ENCODE measurements at places on chromosomes 5 and 9.

- DNase-seq: no peak
Measured at GRCh38 chr9:112322701-112323377, 10.6 kb downstream of the PTBP3 start.

DNA sequence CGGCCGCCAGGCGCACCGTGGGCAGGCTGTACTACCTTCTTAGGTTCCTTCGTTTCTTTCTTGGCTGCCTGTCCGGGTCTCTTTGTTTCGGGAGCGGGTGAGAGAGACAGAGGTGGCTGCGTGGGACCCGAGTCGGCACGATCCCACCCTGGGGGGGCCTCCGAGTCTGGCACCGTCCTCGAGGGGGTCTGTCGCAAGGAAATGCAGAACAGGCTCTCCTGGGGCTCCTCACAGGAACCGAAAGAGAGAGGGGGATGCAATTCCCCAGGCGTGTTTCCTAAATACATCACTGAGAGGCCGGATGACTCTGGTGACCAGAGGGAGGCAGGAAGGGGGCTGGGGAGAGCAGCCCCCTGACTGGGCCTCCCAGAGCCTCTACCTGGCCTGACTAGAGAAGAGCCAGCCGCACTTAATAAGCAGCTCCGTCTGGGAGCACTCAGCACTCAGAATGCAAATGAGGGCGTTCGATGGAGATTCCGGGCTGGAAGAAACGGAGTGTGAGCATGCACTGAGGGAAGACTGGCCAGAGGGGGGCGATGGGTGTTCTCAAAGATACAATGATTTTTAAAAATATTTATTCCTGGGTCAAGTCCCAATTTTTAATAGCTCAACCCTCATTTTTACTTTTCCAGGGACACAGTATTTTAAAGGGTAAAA, 11.7 kb upstream of the INPP5E start:
- DNase-seq: no peak

DNA sequence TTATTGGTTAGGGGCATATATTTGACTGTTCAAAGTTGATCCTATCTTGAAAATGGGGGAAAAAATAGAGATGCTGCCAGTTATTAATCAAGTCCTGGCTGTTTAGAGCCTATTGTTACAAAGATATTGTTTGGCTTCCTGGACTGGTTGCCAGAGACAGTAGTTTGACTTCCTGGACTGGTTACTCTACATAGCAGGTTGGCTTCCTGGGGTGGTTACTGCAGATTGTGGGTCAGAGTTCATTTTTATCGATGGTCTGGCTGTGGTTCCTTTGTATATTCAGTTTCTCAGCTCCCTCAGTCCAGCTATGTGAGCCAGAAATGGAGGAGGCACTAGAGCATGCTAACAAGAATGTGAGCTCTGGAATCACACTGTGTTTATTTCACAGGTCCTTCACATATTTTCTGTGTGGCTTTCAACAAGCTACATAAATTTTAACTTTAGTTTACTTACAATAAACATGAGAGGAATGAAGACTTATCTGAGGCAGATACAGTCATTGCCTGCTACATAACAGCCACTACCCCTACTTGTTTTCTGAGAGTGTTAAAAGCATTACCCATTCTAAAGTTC, 137.6 kb downstream of the TRPM3 start:
- no peak for DNase-seq

GRCh38 chr9:108953983-108954574, 19.9 kb downstream of the ABITRAM start:
- no peak for DNase-seq

GRCh38 chr9:5265939-5266338, 34.7 kb downstream of the INSL4 start:
- no peak for DNase-seq

DNA sequence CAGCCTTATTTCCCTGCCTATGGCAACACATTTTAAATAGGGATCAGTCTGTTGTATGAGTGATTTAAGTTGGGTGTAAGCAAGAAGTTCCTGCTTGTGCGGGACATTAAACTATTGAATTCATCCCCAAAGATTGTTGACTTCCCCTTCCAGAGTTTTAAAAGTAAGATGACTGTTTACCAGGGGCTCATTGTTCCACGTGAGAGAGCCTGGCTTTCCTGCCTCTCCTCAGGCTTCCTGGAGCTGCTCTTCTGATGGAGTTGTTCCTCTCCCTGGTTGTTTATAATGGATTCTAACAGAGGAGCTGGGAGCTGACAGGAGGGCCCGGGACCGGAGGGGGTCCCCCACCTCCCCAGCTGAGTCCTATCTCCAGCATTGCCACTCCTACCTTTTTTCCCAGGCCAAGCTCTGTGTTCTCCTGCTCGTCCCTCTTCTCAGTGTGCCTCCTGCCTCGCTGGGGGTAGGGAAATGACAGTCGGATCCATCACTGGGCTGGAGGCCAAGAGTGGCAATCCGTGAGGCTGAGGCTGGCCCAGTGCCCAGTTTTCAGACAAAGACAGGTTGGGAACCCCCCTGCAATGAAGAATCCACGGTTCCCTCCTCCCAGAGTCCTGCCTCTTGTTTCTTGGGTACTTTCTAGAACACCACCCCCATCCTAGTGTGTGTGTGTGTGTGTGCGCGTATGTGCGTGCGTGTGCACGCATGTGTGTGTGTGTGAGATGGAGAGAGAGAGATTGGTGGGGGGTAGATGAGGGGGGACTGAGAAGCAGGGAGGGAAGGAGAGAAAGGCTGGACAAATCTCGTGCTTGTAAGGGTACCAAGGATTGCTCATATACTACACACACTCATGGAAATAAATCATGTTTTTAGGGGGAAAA, 123.7 kb upstream of the NFIB start:
- no peak for DNase-seq

DNA sequence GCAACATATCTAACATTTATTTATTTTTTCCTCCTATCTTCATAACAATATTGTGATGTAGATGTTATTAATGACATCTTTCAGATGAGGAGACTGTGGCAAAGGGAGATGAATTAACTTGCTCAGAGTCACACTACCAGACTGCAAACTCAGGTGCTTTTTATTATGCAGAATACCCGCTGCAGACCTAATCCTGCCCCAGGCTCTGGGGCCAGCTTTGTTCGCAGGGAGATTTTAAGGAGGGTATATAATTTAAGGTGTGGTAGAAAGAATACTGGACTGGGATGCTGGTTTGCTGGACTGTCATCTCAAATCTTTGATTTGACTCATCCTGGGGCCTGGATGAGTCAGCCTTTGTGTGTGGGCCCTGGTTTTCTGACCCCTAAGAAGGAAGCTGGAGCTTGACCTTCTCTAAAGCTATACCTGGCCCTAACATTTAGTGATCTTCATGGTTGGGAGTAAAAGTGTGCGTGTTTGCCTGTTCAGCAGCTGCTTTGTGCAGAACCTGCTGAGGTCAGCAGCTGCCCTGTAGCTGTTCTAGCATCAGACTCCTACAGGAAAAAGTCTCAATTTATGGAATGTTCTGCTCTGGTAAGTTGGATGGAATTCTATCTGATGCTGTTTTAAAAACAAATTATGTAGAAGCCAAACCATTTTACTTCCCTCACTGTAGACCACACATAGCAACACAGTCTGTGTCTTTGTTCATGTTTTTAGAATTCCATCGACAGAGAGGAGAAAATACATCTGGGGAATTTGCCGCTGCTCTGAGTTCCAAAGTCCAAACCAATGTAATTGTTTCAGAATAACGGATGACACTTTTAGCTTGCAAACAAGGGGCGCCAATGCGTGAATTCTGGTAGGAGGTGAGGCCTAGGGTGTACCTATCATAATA, 4.5 kb downstream of the SLC36A1 start:
- no peak for DNase-seq

GRCh38 chr9:97695995-97696802, 941 bp downstream of the XPA start:
- DNase-seq: no peak

DNA sequence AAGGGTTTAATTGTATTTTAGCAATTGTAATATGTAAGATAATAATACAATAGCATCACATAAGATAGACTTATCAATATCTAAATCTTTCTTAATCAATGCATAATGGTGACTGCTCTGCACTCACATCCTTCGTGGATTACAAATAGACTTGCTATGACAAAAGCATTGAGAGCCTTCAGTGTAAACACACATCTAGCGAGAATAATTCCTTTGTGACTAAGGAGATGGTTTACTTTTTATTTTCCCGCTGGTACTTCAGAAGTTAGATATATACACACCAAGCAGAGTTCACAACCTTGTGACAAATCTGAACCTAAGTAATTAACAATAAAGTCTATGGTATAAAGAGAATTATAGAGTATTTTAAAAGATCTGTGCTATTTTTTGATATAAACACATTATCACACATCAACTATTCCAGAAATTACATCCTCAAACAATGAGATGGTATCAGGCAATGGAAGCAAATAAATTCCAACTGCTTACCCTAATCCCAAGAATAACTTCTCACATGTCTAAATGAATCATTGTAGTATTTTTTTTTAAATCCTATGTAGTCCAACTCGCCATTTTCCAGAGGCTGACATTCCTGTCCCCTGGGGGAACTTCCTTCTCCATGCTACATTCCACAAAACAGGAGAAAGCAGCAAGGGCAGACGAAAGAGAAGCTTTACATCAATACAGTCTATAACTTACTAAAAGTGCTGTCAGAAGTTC, 51.2 kb downstream of the MAPKAP1 start:
- DNase-seq: no peak

DNA sequence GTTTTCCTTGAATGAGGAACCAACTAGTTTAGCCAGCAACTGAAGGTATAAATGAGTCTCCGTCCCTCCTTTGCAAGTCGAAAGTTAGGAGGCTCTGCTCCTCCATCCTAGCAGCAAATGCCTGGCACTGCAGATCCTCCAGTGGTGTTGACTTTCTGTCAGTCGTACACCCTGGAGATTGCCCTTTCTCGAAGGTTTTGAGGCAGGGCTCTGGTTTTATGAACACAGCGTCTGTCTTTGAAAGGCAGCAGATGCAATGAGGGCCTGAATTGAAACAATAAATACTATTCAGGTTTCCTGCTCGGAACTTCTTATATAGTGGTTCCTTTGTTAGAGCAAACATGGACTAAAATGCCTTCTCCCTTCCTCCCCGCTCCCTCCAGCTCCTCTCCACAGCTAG, 284.0 kb downstream of the TMEM38B start:
- no peak for DNase-seq

- DNase-seq: no peak
Measured at GRCh38 chr9:34291023-34291422, 38.0 kb downstream of the KIF24 start.

- DNase-seq: no peak
Measured at GRCh38 chr5:175897285-175897684, 25.9 kb downstream of the CPLX2 start.

GRCh38 chr5:135930029-135930948, 24.5 kb downstream of the LECT2 start:
- no peak for DNase-seq

- no peak for DNase-seq
Measured at GRCh38 chr9:98334796-98335195, 79.3 kb upstream of the TBC1D2 start.

DNA sequence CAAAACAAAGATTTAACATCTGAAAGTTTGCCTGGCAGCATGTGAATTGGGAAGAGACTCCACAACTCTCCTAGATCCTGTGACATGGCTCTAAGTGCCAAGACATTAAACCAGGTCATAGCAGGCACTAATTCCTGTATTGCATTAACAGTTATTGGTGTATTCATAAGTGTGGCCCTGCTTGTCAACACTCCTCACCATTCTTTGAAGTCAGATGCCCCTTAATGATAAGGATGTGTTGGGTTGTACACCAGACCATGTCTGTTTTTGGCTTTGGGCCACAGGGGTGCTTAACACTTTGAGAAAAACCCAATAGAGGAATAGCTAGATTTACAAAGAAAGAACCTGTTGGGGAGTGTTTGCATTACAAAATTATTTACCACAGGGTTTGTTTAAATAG, 43.4 kb upstream of the PDE8B start:
- no peak for DNase-seq

GRCh38 chr9:715743-716400, 125.6 kb upstream of the DMRT1 start:
- no peak for DNase-seq

DNA sequence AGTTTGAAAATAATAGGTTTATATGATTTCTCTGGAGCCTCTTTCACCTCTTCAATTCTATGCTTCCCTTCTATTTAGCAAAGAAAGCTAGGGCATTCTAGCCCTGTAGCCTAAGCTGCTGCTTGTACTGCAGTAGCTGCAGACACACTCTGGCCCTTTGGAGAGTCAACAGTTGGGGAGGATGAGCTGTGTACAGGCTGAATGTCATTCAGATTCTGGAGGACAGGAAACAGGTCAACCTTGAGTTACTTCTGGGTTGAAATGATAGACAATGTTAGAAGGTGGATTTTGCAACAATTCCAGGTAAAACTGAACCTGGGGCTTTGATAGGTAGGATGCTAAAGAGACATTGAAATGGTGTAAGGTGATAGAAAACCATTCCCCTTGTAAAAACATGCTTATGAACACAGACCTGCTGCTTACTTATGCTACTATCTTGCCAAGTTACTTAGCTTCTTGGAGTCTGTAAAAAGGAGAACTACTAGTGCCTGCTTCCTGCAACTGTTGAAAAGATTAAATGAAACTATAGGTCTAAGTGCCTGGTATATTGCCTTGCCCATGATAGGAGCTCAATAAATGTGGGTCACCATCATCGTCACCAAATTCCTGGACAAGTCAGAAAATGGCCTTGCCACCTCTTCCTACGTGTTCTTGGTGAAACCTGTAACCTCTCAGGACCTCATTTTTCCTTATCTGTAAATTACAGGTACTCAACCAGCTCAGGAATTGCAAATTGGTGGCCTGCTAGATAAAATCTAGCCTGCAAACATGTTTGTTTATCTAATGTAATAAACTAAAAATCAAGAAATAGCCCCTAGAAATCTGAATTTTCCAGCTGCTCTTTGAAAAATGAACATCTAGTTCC, 83.7 kb downstream of the GALNT10 start:
- no peak for DNase-seq

DNA sequence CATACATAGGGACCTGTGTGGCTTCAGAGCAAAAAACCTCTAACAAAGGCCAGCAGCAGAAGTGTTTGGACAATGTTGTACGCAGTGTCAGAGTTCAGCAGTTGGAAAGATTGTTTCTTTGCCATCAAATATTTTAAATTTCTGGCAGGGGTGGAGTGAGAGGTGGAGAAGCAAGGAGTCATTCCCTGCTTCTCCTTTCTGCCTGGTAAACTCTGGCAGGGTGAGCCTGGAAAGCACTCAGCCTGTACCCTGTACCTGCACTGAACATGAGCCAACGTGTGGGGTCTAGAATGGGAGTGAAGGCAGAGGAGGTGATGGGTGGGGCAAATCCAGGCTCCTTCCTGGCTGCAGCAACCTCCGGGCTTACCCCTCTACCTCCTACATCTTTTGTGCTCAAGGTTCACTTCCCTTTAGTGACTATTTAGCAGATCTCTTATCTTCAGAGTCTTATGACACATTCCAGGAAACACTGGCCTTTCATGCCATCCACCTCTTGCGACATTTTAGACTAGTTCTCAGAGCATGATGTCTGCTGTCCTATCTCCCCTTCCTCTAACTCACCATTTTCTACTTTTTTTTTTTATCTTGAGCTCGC, 445.0 kb upstream of the PIK3R1 start:
- no peak for DNase-seq

- no peak for DNase-seq
Measured at GRCh38 chr5:1161833-1162229, 39.6 kb upstream of the SLC6A19 start.

Measured in central memory CD8-positive, alpha-beta T cell (primary cell).